NB4 (cell line): ENCODE measurements at places on chromosomes 6 and 20.

DNA sequence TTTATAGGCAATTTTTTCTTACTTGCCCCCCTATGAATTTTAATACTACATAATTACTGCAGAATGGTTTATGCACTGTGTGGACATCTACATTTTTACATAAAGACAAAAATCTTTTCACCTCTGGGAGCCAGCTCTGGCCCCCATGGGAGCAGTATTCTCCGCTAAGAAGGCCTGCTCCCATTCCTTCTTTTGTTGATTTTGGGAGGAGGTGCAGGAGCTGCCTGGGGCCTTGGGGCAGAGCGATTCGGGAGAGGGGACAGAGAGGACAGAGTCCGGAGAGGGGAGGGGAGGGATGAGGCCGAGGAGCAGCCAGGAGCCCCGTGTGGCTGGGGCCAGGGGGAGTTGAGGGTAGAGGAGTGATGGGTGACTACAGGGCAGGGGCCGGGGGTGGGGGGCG lies 452.0 kb downstream of the PREX1 start:
- DNase-seq, result no peak

- DNase-seq, result no peak
Measured at GRCh38 chr6:132198040-132198439, 203.2 kb downstream of the MOXD1 start.

DNA sequence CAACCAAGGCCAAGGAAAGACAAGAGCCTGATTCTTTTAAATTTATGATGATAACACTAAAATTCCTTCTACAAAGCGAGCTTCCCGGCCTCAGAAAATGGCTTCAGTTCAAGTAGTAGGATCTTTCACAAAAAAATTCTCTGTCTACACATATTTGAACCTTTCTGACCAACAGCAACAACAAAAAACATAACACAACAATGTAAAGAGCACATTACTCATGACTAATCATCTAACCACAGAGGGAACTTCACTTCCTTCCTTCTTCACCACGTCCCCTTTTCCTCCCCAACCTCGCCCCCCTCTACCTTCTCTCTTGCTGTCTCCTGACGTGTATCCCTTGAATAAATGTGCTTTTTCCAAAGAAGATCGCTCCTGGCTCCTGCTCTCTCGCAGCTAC lies 228.2 kb downstream of the MYLK4 start:
- peak; percentile 86 for DNase-seq

DNA sequence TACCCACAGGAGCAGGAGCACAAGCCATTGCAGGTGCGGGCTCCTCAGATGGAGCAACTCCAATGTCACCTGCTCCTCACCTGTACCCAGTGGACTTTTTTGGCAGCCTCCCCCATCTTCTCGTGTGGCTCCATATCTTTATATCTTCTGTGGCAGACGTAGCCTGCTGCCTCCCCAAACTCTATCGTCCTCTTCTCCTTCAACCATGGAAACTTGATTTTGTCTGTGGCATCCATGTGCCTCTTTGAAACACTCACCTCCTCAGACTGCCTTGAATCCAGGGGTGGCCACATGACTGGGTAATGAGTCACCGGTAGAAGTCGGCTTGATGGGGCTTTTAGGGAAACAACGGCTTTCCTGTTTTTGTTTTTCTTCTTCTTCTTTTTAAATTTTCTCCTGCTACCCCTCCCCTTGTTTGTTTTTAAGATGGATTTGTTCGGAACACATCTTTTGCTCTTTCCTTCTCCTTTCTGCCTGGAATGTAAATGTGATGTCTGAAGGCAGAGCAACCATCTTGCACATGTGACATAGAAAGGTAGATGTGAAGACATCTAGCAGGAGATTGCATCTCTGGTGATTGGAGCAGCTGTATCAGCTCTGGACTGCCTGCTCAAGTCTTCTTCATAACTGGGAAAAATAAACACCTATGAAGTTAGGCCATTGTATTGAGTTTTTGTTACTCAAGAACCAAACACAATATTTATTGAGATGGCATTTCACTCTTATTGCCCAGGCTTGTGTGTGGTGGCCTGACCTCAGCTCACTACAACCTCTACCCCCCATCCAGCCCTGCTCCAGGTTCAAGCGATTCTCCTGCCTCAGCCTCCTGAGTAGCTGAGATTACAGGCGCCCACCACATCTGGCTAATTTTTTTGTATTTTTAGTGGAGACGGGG lies 69.9 kb upstream of the DDR1 start:
- peak; percentile 74 for DNase-seq

GRCh38 chr20:36377348-36378326 lies 71.5 kb downstream of the DLGAP4 start:
- no peak for DNase-seq

GRCh38 chr6:65189236-65189881 lies 517.7 kb downstream of the EYS start:
- DNase-seq, result no peak

DNA sequence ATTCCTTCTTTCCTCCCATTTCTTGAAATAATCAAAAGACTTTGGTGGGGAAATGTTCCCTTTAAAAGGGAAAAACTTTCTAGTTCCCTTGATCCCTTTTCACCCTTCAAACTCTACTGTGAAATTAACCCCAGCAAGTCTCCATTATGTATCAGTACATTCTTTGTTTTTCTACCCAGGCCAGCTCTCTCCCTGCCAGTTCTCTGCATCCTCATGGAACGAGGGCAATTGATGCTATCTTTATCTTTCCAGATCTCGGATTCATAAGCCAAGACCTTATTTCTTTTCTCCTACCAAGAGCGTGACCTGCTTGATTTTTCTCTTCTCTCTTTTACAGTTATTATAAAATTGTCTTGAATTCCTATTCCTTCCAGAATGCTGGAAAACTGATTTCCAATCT lies 75.8 kb downstream of the ADGRB3 start:
- DNase-seq, result no peak

- DNase-seq, result no peak
Measured at GRCh38 chr20:32251470-32251869, 26.0 kb upstream of the KIF3B start.

- DNase-seq, result peak; percentile 80
Measured at GRCh38 chr6:111724505-111724904, 118.8 kb upstream of the TRAF3IP2 start.

- peak; percentile 94 for DNase-seq
Measured at GRCh38 chr6:10205892-10206291, 209.0 kb downstream of the TFAP2A start.

DNA sequence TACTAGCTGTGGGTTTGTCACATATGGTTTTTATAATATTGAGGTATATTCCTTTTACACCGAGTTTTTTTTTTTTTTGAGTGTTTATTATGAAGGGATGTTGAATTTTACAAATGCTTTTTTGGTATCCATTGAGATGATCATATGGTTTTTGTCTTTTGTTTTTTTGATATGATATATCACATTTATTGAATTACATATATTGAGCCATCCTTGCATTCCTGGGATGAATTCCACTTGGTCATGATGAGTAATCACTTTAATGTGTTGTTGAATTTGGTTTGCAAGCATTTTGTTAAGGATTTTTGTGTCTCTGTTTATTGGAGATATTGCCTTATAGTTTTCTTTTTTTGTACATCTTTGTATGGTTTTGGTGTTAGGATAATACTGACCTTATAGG lies 3.3 kb upstream of the ZNF337 start:
- no peak for DNase-seq

- DNase-seq, result no peak
Measured at GRCh38 chr6:53238311-53238710, 89.7 kb upstream of the GCM1 start.

DNA sequence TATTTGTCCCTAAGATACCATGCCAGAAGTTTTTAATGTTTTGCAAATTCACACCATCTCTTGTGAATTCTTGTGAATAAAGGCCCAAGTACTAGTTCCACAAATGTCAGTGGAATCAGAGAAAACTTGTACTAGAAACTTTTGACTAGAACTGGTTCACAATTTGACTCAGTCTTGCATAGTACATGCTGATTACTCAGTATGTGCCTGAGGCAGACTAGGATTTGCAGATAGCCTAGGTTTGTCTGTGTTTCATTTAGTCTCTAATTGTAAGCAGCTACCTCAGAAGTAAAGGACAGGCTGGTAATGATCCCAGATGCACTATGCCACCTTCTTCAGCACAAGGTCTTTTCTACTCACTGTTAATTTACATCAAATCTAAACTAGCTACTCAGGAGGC lies 34.2 kb upstream of the GSTA4 start:
- no peak for DNase-seq

DNA sequence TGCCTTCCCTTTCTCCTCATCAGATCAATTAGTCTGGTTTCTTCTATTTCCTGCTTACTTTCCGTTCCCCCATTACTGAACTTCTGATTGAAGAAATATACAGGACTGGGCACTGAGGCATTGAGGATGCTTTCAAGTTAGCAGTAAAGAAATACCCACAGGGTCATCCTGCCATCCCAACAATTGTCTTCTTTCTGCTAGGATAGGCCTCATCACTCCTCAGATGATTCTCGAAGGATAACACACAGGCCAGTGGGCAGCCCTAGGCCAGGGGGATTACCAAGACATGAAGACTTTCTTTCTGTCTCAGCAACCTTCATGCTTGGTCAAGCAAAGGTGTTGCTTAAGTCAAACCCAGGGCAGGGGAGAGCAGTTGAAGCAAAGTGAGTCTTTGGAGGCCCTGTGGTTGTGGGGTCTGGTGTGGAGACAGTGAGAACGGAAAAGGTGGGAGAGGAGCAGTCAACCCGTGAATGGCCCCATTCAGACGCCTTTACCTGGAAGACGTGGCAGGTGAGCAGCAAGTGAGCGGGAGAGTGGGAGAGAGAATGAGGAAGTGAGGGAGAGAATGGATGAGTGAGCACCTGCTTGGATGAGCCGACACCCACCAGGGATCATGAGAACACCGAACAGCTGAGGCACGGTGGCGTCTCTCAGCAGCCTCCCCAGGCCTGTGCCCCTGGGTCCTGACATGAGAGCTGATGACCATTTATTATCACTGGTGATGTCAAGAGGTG lies 462.9 kb downstream of the PREX1 start:
- no peak for DNase-seq

- no peak for DNase-seq
Measured at GRCh38 chr6:45044510-45045252, 283.4 kb upstream of the RUNX2 start.

DNA sequence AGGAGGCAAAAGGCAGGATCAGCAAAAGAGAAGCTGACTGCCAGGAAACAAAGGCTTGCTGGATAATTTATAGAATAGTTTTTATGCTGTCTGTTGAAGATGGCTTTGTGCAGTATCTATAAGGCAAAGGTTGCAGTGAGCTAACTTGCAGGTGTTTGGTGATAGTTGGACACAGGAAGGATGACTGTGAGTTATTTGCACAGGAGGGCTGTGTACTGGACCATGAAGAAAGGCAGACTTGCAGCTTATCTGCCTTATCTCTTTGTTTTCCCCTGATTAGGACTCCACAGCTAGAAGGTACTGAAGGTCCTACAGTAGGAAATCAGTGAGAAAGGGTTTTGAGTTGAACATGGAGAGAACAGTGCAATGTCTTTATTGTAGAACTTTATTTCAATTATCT lies 2.1 kb downstream of the BTN1A1 start:
- DNase-seq, result no peak

GRCh38 chr6:92196325-92196724 lies 1223.0 kb downstream of the EPHA7 start:
- DNase-seq, result no peak

DNA sequence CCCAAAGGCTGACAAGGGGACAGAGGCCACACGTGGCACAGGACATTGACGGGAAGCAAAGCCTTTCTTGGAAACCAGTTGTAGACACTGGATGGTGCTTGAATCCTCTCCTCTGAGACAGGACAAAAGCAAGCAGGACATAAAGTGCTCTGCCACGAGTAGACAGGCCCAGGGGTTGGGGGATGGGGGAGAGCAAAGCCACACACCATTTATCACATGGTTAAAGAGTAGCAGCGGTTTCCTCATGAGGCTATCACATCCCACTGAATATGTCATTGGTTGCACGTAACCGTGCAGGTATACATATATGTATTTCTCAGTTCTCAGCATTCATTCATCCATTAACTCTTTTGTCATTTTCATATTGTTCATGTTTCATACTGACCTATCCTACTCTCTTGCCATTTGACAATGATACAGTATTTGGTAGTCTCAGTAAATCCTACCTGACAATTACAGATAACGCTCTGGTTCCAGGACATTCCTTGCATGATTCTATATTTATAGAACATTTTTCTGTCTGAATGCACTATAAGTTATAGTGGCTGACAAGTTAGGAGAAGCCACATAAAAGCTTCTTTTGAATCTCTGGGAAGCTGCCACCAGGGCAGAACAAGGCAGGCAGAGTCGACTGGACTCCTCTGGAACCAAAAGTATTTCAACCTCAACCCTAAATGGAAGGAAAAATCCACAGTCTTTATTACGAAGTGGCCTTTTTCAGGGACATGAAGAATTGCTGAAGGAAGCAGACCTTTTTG lies 23.5 kb downstream of the METTL24 start:
- no peak for DNase-seq

DNA sequence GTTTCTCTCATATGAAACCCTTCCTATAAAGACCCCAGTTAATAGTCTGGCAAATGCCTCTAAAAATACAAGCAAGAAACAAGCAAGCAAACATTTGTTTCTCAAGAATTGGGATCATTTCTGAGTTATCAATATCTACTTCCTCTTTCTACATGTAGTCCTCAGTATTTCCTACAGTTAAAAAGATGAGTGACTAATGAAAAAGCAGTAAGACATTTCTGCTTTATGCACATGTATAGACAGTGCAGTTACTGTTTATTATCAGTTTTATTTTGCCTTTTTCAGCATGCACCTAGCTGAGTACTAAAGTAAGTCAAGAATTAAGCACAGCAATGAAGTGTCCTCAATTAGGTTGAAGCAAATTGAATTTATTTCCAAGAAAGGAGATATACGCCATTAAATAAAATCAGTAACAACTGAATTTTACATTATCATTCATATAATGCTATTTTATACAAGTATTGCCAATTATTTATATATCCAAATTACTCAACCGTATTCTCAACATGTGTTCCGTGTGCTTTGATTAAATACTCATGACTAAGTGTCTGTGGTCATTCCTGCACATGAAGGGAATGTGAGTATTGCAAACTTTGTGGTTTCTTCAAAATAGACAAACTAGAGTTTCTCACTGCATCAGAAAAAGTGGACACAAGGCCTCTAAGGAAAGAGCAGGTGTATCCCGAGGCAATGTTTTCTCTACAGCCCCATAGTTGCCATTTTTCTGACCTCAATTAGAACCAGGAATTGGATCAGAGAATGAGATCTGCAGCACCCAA lies 159.3 kb upstream of the MARCKS start:
- DNase-seq, result peak; percentile 81

GRCh38 chr6:136335736-136336363 lies 46.2 kb upstream of the BCLAF1 start:
- no peak for DNase-seq

GRCh38 chr6:20137837-20138236 lies 74.4 kb downstream of the MBOAT1 start:
- no peak for DNase-seq

DNA sequence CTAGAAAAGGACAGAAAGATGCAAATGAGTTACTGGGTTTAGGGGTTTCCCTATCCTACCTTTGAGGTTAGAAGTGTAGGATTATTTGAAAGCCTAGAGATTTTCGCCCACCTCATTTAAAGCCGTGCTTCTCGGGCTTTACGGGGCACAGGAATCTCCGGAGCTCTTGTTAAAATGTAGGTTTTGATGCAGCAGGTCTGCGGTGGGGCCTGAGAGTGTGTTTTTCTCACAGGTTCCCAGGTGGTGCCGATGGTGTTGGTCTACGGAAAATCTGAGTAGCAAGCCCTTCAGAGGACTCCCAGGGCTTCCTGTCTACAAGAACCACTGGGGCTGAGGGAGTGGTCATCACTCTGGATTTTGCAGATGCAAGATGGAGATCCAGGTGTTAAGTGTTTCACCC lies 47.5 kb downstream of the TRAM2 start:
- DNase-seq, result no peak

GRCh38 chr6:147769496-147770087 lies 261.1 kb downstream of the SAMD5 start:
- DNase-seq, result no peak
